Activated CD8-positive, alpha-beta T cell treated with anti-CD3 and anti-CD28 coated beads for 36 hours (primary cell): ENCODE measurements at places on chromosomes 16 and 17. TPM values are rescaled to one million over a fixed set of nuclear protein-coding genes. Genes with fewer than 3 reads are reported as not detected.

DNAI2 gene
- total RNA-seq: 0.47 TPM

TMIGD1 gene
- not detected for total RNA-seq

RABEP2 gene
- total RNA-seq: 14.0 TPM

- peak; percentile 10 for DNase-seq
Measured at GRCh38 chr16:79601092-79601930, 774 bp upstream of the MAF start.

DNA sequence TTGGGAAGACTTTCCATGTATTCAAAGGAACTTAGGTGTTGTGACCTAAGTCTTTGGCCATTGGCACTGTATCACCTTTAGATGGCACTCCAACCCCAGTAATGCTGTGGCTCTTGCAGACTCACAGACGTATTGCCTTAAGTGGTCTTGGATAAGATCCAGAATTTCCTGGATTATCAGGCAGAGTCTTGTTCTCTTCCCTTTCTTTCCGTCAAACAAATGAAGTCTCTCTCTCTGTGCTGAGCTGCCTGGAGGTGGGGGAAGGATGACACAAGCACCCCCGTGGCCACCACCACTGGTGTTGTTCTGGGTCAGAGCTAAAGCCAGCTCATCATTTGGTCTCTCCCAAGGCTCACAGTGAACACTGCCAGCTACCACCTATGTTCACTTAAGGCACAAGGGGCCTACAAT, 789.9 kb upstream of the KIF2B start:
- DNase-seq: peak; percentile 5
